ENCODE measurements at places on chromosomes 11 and 22.

- DNase-seq: peak; percentile 38
These were observed 33.8 kb upstream of the PPARA start for GRCh38 chr22:46116491-46116958.

DNA sequence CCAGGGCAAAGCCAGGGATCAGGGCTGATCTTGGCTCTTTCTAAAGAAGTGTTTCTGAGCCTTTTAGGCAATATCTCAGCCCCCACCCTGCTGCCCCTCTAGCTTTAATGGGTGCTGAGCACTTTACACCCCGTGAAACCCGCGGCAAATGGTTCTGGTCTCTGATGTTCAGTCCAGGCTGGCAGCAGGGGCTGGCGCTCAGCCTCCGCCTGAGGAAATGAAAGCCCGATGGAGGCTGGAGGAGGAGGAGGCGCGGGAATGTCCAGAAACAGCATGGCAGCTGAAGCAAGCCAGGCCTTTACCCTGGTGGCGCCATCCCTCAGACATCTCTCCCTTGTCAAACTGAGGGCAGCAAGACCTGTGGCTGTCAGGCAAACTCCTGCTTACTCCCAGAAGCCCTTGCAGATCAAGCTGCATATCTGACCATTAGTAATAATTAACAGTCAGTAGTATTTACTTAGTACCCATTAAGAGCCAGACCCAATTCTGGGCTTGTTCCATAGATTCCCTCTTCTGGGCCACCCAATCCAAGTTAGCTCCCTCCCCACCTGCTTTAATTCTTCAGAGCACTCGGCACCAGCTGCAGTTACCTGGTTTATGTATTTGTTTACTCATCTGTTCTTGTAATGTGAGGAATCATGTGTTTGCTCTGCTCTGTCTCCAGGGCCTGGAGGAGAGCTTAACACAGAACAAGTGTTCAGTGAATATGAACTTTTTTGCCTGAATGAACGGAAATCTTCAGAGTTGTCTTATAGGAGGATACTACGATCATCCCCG is 15.0 kb upstream of the ALX4 start:
- no peak for DNase-seq

GRCh38 chr11:101363706-101364275 is 220.0 kb downstream of the TRPC6 start:
- DNase-seq: no peak

DNA sequence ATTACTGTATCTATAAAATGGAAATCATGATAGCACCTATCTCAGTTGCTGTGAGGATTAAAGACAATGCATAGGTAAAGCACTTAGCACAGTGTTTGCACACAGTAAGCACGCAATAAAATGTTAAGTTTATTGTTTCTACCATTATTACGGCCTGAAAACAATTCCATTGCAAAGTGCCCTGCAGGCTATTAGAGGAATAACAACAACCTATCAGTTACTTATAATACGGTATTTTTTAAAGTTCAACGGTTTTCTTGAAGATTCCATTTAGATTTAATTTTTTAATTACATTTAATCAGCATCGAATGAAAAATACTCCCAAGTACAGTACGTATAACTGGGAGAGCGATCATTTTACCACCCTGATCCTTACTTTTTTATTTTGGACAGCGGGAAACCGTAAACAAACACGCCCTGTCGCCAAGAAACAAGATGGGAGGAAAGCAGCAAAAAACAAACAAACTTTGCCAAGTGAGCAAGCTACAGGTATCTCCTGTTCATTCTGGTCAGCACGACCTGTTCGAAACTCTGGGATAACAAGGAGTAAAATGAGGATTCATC is 893 bp downstream of the SLC36A4 start:
- no peak for DNase-seq
